NCI-H1694 (cell line): ENCODE measurements at places on chromosomes 12 and 14.

GRCh38 chr12:116544656-116545055 lies 14.5 kb upstream of the MAP1LC3B2 start:
- no peak for DNase-seq

DNA sequence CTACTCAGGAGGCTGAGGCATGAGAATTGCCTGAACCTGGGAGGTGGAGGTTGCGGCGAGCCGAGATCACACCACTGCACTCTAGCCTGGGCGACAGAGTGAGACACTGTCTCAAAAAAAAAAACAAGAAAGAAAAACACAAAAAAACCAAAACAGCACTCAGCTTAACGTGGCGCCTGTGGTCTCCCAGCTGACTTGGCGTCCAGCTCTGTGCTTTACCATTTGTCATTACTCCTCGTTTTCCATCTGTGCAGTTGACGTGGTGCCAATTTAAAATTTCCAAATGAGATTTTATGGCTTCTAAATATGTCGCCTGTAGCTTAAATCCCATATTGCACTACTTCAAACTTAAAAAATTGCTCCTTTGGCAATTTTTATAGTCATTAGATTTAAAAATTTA lies 2.0 kb downstream of the MGP start:
- DNase-seq, result peak; percentile 98

DNA sequence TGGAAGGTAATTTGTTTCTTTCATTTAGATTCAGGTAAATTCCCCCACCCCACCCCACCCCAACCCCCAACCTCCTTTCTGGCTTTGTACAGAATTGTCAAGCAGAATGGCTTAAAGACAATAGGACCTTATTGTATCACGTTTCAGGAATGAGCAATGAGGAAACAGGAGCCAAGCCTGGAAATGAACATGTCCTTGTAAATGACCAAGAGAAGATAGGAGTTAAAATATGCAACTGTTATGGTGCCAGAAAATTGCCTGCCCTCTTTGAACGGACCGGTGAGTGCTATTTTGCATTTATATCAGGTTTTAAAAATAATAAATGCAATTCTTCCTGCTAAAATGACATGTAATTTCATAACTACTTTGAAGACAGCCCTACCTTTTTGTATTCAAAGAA lies 141.6 kb upstream of the PELI2 start:
- DNase-seq, result no peak

GRCh38 chr12:1560704-1561103 lies 33.7 kb downstream of the FBXL14 start:
- no peak for DNase-seq

DNA sequence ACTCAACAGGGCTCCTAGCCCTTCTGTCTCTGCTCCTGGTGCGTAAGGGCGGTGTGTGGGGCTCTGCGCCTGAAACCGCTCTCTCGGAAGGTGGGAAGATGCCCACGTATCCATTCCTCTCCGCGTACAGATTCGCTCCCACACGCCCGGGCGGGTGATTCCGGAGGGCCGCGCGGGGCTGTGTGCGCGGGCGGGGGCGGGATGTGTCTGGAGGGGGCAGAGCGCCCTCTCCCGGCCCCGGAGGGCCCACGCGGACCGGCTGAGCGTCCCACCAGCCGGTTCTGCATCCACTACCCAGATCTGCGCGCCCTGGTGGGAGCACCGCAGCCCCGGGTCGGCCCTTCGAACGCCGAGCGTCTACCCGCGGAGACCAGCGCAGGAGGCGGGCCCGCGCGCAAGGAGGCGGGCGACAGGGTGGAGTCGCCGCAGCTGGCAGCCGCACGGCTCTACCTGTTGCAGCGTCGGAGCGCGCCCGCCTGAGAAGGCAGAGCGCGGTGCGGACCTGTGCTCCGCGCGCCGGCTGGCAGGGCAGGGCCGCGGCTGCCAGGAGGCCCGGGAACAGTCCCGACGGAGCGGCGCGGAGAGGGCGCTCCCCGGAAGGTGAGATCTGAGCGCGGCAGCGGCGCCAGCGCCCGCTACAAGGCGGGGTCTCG lies 1.4 kb upstream of the KCNK13 start:
- peak; percentile 84 for DNase-seq
